Stimulated activated CD4-positive, alpha-beta T cell treated with anti-CD3 and anti-CD28 coated beads, Interleukin-2, amount 100 ng/mL, for 24 hours (primary cell): ENCODE measurements at places on chromosomes 7 and 10.

DNA sequence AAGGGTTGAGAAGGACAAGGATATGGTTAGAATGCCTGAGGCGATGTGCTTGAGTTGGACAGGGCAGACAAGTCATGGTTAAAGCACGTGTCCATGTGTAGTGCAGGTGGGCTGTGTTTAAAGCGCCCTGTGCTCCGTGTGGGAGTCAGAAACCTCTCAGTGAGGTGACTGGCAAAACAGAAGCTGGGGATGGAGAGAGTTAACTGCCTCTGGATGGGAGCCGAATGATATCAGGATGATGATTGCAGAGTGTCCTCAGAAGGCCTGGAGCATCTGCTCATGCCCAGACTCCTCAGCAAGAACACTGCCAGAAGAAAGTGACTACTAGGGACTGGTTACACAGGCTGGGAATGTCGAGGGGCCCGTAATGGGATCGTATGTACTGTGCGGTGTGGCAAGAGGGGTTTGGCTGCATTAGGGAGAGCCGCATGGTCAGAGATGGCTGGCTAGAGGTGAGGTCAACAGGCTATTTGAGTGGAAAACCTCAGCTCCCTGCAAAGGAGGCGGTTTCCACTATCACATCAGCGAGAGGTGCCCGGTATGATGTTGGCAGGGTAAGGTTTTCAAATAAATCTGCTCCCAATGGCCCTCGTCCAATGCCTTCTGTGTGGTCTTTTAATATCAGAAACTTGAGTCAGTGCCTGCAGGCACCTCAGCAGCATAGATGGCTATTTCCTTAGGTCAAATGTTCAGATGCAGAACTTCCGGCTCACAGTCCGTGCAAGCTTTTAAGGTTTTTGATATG lies 26.1 kb upstream of the MRC1 start:
- DNase-seq, result no peak

GRCh38 chr10:46560381-46560780 lies 3.9 kb upstream of the GPRIN2 start:
- DNase-seq, result no peak

DNA sequence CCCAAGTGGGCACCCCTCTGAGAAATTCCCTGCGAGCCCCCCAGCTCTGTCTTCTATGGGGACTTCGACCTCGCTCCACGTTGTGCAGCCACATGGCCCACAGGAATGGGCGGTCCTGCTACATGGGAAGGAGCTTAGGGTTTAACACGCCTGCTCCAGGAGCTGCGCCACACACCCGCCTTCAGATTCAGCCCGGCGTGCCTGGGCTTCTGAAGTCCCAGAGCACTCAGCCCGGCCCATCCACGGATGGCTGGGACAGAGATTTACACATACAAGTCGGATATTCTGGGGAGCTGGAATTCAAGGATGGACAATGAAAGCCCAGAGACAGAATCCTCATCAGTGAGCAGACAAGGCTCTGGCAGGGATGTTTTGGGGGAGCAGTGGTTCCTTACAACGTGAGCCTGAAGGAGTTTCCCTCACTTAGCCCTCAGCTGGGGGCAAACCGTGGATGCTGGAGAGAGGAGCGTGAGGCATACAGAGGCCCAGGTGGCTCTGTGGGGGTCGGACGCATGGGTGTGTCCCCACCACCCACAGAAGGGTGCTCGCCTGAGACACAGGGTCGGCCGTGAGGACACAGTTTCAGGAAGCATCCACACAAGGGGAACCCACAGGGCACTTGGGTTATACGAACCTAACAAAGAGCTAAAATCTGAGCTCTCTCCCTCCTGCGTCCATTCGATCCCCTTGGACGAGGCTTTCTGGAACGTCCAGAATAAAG lies 372.9 kb downstream of the DNAJB6 start:
- DNase-seq, result peak; percentile 12

DNA sequence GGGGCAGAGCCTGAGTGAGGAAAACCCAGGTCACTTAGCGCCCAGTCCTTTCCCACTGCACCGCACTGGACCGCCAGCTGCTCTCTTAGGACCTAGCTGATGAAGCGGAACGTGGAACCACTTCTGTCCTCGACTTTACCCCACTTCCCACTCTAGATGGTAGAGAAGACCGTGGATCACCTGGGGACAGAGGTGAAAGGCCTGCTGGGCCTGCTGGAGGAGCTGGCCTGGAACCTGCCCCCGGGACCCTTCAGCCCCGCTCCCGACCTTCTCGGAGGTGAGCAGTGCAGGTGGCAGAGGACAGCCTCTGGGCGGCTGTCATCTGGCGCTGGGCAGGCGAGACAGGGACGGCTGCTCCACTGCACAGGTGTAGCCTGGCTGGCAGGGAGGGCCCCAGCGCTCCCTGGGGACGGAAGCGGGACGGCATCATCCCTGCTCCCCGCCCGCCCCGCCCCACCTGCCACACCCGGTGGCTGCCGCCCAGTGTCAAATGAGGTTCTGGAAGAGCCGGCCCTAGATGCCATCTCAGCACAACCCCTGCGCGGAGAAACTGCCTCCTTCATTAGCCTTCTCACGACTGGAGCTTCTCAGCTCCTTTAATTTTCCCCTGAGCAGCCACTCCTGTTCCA lies 11.7 kb downstream of the PLAC9 start:
- DNase-seq, result peak; percentile 26

- DNase-seq, result no peak
Measured at GRCh38 chr7:16925609-16926008, 43.8 kb upstream of the AGR3 start.
